ENCODE measurements at places on chromosomes 2 and 18. TPM values are rescaled to one million over a fixed set of nuclear protein-coding genes. Genes with fewer than 3 reads are reported as not detected.

EPB41L3 gene
- polyA plus RNA-seq = 50.9 TPM

CNRIP1 gene
- 0.09 TPM for polyA plus RNA-seq

- H3K27ac ChIP-seq = no peak overlapping the region
- H3K36me3 ChIP-seq = no peaks in the 10 kb centered on the region
- DNase-seq = no peak
- no peaks in the 10 kb centered on the region for H3K4me1 ChIP-seq
These were observed 191.7 kb downstream of the CAMKMT start for GRCh38 chr2:44553456-44553855.

DNA sequence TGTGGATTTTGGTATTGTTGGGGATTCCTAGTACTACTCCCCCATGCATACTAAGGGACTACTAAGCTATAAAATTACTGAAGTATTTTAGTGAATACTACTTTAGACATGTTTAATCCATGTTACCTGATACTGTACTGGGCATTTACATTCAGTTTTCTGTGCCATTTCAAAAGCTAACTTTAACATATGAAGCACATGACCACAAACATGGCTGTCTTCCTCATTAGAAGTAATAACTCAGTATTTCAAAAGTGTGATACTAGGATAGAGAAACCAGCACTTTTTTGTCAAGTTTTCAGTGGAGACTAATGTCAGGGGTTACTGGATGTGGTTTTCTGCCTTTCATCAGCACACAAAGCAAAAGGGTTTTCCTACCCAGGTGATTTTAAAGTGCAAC lies 27.9 kb downstream of the WDR33 start:
- H3K27me3 ChIP-seq = no peaks in the 10 kb centered on the region
- H3K27ac ChIP-seq = peak overlapping the region; percentile 60
- H3K4me3 ChIP-seq = no peak overlapping the region
